IPS DF 6.9 (cell line): ENCODE measurements at places on chromosomes 13 and 19.

DNA sequence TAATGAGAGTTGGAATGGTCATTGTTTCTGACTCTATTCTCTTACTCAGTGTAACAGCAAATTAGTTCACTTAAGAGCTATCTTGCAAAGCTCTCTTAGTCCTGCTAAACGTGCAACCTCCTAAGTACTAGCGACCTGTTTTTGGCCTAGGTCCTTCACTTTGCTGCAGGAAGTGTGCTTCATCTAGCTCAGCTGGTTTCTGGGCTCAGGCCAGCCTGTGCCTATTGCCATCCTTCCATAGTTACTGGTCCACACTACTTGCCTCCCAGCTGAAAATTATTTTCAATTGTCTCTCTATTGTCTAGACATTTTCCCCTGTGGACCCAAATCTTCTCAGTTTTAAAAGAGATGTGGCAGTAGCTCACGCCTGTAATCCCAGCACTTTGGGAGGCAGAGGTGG lies 561.3 kb downstream of the FGF9 start:
- DNase-seq: no peak

DNA sequence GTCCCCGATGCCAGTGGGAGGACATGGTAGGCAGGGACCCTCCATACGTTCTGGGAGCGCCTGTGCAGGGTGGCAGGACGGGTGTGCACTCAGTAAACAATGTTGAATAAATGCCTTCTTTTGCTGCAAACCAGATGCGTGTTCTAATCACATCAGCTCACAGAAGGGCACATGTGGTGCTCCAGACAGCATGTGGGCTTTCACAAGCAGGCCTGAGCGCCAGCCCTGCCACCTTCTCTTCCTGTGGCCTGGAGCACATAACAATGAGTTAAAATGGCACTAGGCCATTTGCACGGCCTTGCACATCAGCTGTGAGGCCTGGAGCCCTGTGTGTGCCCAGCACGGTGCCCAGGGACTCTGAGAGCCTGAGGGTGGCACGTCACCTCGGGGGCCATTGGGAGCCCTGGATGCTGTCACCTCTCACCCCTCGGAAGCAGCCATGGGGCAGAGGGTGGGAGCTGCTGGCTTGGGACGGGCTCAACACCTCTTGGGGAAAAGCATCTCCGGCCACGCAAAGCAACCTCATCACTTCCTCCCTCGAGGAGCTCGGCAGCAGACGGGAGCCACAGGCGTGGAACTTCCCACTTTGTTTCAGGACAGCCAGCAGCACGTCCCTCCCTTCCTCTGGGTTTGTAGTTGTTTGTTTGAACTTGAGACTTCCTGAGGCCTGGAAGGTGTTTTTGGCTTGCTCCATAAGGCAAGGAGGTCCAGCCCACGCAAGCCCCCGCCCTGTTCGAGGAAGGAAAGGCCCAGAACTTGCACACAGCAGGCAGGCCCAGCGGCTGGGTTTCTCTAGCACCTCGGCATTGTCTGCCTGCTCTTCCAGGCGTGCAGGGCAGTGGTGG lies 9.8 kb downstream of the MCF2L start:
- no peak for DNase-seq

DNA sequence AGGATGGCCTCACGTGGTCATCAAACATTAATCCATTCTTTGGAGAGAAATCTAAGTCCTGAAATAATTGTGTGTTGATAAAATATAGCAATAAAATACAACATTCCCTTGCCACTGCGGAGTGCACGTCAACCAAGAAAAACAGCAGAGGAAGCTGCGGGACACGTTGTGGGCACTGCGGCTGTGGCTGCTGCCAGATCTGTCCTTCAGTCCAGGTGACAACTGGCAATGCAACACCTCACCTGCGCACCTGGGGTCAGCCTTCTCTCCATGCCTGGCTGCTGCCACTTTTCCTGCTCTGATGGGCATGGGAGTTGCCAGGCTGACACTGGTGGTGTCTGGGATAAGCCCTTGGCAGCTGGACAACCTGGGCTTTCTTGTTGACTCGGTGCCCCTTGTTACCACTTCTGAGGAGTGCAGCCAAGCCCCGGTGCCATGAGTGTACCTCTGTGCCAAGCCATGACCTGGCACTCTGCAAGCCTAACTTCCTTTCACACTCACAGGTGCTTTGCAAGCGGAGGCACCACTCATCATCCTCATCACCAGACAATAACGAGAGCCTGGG lies 251.6 kb upstream of the TSHZ3 start:
- no peak for DNase-seq

DNA sequence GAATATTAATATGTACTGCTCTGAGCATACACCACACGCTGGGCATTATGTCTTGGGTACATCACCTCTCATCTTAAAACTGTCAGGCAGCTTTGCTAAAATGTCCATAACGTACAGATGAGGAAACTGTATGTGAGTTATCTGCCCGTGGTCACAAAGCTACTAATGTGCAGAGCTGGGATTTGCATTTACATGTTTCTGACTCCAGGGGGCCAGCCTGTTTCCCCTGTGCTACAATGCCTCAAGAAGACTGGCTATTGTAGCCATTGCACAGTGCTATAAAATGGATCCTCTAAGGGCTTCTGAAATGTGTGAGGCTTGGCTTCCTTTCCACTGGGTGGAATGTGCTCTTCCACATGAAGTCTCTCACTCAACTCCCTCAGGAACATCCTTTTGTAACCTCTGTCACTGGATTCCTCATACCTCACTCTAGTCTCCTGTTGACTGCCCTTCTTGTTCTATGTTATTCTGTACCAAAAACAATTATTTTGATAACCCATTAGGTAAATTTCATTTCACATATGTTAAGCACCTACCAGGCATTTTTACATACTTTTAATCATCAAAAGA lies 95.6 kb upstream of the HTR2A start:
- no peak for DNase-seq

DNA sequence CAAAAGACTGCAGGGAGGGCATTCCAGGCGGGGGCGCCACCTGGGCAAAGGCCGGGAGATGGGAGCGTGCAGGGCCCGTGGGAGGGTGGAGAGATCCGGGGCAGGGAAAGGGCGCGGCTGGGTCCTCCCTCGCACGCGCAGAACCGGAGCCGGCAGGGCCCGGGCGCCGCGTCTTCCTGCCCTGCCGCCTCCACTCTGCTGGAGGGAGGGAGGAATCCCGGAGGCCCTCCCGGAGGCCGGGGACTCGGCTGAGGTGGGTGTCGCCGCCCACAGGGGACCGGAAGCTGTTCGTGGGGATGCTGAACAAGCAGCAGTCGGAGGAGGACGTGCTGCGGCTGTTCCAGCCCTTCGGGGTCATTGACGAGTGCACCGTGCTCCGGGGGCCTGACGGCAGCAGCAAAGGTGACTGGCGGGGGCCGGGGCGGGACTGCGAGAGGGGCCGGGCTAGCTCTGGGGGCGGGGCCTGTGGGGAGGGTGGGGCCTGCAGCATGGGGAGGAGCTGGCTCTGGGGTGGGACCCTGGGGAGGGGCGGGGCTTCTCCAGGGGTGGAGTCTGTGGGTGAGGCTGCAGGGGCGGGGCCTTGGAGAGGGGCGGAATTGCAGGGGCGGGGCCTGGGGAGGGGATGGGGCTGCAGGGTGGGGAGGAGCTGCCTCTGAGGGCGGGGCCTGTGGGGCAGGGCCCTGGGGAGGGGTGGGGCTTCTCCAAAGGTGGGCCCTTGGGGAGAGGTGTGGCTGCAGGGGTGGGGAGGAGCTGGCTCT lies 51.3 kb downstream of the CELF5 start:
- DNase-seq: peak; percentile 68

- no peak for DNase-seq
Measured at GRCh38 chr13:48448285-48448958, 35.5 kb upstream of the LPAR6 start.

- DNase-seq: no peak
Measured at GRCh38 chr19:45358213-45358792, 12.1 kb downstream of the ERCC2 start.

- DNase-seq: no peak
Measured at GRCh38 chr19:33788676-33789075, 8.0 kb upstream of the KCTD15 start.

DNA sequence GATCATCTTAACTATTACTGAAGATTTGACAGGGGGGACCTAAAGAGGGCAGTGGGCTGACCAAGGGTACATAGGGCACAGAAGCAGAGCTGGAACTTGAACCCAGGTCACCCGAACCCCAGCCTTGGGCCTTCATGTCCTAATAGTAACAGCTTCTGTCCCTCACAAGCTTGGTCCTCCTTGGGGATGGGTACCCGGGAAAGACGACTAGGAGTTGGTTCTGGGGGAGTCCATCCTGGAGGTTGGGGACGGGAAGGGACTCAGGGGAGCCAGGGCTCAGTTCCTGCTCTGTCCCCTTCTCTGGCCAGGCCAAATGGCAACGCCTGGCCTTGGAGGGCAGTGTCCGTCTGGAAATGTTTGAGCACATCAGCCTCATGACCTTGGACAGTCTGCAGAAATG lies 39.6 kb upstream of the CYP4F8 start:
- no peak for DNase-seq

- DNase-seq: peak; percentile 57
Measured at GRCh38 chr19:11227195-11227886, 12.1 kb upstream of the ANGPTL8 start.

DNA sequence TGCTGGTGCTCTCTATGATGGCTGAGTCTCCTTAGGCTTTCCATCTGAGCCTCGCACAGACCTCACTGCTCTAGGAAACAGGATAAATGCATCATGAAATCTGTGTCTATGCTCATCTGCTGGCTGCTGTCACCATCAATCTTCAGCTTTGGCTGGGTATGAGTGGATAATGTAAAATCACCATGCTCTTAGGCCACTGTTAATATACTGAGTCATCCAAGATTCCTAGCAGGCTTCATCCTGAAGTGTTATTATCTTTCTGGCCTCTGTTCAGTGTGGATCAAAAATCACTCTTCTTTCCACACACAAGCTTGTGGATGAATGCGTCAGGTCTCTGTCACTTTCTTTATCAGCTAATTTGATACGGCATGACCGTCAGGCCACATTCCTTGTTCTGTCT lies 317.4 kb downstream of the NALCN start:
- DNase-seq: no peak

DNA sequence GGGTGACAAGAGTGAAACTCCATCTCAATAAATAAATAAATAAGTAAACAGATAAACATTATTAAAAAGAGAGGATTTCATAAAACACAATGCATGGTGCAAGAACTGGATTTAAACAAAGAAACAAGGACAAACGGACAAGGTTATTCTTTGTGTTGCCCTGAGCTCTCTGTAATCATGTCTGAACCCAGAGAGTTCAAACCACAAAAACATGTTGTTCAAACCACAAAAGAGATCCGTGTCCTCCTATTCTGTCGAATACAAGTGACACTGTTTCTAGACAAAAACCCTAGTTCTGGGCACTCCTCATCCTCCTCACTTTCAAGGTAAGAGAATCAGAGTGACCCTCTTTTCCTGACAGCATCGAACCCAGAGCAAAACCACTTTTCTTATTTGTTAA lies 4.6 kb upstream of the TPRX2 start:
- DNase-seq: no peak

GRCh38 chr19:22735911-22736645 lies 47.9 kb downstream of the ZNF99 start:
- no peak for DNase-seq

DNA sequence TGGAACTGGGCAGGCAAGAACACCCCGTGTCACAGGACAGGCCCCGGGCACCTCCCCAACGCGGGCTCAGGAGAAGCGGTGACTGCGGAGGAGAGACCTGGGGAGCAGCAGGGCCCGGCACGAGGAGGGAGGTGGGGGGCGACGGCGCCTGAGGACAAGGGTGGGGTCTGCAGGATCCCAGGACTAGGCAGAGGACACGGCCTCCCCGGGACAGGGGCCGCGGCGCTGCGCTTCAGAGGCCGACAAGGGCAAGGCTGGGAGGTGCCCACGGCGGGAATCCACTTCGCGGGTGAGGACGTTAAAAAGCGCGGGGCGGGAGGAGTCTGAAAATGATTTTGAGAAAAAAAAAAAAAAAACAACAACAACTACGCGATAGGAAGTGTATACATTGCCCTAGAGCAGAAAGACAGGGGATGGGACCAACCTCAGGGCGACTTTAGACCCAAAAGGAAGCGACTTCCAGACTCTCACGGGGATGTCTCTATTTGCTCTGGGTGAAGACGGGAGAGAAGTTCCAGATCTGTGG lies 44.9 kb downstream of the ZNF611 start:
- no peak for DNase-seq

DNA sequence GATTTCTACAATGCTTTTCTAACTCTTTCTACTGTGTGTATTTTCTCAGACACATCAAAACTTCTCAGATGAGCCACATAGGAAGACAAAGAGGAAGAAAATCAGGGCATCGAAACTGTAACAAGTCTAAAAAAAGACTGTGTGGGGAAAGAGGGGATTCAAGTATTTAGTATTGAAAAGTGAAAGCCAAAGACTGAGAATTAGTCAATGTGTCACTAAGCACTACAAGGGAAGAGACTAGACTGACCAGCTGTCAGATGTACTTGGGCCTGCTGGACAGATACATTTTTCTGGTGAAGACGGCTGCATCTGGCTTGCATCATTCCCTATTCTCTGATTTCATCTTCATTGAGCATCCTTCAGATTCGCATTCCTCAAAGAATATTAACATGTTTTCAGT lies 25.4 kb downstream of the COMMD6 start:
- DNase-seq: no peak

GRCh38 chr13:94416454-94417080 lies 62.9 kb downstream of the DCT start:
- DNase-seq: peak; percentile 70

DNA sequence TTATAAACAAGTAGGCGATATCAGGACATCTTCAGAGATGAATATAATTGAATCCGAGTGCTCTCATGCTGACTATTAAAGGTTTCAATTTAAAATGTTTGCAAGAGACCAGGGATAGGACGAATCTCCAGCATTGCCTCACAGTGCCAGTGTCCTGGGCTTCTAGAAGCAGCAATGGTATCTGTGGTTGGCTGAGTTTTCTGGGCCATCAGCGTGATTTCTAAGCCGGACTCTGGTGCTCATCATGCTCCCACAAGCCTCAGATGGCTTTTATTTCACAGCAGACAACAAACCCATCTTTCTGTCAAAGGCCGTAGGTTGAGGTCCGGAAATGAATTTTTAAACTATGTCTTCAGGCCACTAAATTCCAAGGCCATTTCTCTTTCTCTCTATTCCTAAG lies 187.7 kb downstream of the FOXO1 start:
- no peak for DNase-seq

DNA sequence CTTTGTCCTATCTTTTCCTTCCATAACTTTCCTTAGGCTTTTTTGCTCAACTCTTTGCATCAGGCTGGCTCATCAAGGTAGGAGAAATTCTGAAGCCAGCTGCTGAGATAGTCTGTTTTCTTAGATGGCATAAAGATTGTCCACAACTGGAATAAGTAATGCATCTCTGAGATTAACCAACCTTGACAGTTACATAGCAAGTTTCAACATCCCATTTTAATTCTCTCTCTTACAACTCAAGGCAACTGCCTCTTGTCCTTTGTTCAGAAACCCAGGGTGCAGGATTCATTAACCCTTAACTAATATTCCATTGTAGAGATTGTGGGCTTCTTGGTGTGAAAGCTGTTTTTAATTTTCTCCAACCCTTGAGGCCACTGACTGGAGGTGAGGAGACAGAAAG lies 239.2 kb downstream of the LACC1 start:
- DNase-seq: no peak

DNA sequence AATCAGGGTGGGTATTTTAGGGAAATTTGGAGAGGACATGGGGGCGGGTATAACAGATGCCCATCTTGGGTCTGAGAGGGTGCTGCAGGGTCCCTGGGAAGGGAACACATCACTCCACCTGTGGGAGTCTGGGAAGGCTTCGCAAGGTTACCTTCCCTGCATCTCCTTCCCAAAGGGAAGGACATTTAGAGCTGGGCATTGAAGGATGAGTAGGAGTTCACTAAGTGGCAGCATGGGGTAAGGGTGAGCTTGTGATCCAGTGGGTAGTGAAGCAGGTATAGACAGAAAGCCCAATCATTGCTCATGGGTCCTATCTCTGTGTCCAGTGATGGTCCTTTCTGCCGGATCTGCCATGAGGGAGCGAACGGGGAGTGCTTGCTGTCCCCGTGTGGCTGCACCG lies 13.2 kb downstream of the MARCHF2 start:
- DNase-seq: no peak
